ENCODE measurements at places on chromosomes 5 and 9.

DNA sequence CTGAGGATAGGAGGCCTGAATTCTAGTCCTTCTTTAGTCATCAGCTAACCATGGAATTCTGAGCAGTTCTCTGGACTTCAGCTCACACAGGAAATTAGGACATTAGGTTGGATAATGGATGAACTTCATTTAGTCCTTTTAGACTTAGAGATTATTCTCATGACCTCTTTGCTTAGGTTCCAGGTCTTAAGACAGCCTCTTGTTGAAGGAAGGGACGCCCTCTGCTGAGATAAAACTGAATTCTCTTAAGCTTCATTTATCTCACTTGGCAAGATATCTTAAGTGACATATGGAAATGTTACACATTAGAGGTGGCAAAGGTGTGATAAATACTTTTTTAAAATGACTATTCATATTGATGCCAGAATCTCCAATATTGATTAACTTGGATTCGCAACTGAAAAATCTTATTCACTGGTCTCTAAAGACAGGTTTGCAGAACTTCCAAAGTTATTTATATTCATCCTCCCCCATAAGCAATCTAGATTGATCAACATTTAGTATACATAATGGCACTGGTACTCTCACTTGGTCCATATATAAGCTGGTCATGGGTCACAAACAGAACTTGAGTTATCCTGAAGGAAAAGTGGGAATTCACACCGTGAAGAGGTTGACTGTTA, 16.9 kb upstream of the ZNF366 start:
- no peak for DNase-seq

GRCh38 chr9:38251036-38251860, 141.3 kb upstream of the ALDH1B1 start:
- no peak for DNase-seq

- no peak for DNase-seq
These were observed 95.3 kb upstream of the RASGRF2 start for GRCh38 chr5:80864706-80865435.

DNA sequence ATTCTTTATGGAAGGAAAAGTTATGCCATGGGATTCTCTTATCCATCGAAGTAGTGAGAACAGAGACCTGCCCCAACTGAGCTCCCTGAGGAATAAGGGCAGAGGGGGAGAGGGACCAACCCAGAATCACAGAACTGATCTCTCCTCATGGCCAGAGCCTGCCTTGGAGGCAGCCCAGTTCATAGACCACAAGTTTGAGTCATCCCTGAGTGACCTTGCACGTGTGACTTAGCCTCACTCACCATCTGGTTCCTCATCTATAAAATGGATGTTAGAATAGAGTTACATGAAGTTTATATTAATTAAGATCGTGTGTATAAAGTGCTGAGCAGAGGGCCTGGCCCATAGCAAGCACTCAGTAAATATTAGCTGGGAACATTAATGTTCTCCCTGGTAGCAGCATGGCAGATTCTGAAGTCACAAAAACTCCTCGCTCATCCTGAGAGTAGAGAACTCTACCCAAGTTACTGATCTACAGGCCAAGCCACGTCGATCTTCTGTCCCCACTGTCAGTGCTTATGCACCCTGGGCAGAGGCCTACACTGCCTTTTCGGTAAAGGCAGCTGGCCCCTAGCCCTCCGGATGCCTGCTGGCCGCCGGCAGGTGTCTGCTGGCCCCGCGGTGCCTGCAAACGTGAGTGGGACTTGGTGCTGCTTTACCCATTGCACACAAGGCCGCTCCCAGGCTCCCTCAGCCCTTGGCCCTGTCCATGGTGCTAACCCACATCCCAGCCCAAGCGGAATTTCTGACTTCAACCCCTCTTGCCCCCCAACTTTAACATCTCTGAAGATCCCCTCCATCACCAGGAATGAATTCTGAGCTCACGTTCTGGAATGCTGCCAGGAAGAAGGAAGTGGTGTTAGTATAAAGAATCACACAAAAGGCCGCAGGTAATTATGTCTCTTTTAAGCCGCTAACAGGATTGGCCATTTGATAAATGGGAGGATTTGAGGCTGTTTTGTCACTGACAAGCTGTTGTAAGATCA, 61.1 kb upstream of the ARAP3 start:
- no peak for DNase-seq

GRCh38 chr9:81590688-81591087, 98.7 kb downstream of the TLE1 start:
- DNase-seq, result no peak

DNA sequence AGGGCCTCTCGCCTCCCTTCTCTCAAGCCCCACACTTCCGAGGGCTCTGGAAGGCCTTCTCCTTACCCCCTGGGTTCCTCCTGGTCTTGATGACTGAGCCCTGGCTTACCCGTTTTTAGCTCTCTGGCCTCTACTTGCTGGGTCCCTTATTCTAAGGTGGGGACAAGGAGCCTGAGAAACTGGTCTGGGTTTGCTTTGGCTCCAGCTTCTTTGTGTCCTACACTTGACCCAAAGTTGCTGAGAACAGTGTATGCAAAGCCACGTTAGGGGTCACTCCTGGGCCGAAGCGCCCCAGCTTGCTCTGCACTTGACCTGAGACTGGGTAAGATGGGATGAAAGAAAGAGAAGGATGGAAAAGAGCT, 788 bp downstream of the ZNF346 start:
- DNase-seq, result no peak

GRCh38 chr5:161373345-161373707, 173.2 kb downstream of the GABRB2 start:
- DNase-seq, result no peak

GRCh38 chr9:6068983-6069382, 53.6 kb upstream of the RANBP6 start:
- DNase-seq, result no peak
